H9 (cell line): ENCODE measurements at places on chromosomes 5 and 9. TPM values are rescaled to one million over a fixed set of nuclear protein-coding genes. Genes with fewer than 3 reads are reported as not detected.

GRCh38 chr5:2460098-2460497 is 291.4 kb downstream of the IRX2 start:
- no peaks in the 10 kb centered on the region for H3K4me1 ChIP-seq
- DNase-seq = no peak
- H3K36me3 ChIP-seq = no peaks in the 10 kb centered on the region
- H3K27me3 ChIP-seq = no peaks in the 10 kb centered on the region

- no peak overlapping the region for H3K4me3 ChIP-seq
- no peaks in the 10 kb centered on the region for H3K27me3 ChIP-seq
These were observed 151.3 kb downstream of the GAS1 start for GRCh38 chr9:86795823-86796553.

- H3K4me3 ChIP-seq = no peak overlapping the region
- H3K4me1 ChIP-seq = no peaks in the 10 kb centered on the region
- DNase-seq = no peak
- no peak overlapping the region for H3K27ac ChIP-seq
- peaks cover 10% of the 10 kb centered on the region for H3K36me3 ChIP-seq
These were observed 44.2 kb downstream of the PKD2L2 start for GRCh38 chr5:137933491-137933911.

DNA sequence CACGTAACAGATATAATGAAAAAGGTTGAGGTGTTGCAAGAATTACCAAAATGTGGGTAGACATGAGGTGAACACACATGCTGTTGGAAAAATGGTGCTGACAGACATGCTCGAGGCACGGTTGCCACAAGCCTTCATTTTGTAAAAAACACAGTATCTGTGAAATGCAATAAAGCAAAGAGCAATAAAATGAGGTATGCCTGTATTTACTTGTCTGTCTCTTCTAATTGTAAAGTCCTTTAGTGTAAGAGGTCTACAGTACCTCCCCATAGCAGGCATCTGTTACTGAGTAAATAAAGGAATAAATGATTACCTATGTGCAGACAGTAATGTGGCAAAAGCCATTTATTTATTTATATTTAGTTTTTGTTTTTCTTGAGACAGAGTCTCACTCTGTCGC is 3.0 kb upstream of the CAST start:
- DNase-seq = no peak
- peaks cover 11% of the 10 kb centered on the region; the same call in 1 of the 2 replicates for H3K27me3 ChIP-seq
- no peak overlapping the region for H3K4me3 ChIP-seq

DMRT3 gene
- total RNA-seq = not detected in 2 replicates

DNA sequence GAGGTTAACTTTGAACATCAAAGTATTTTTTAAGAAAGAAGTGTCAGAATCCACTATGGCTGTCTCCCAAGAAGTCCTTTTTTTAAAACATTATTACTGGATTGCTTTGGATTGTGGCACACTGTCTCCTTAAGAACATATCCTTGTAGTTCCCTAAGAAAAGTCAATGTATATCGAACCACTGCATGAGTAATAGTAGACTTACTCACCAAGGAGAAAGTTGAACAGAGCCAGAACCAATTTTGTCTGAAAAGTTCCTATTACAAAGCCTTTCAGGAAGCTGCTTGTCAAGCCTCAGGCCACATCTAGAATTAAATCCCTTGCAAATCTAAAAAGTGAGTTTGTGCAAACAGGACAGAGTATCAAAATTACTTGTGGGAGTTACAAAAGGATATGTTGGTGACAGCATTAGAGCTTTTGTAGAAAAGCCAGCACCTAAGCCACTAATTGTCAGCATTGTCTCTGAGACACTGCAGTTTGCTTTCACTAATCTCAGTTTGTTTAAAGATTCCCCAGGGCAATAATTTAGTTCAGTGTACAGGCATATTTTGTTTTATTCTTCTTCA is 195.4 kb downstream of the MPDZ start:
- H3K4me1 ChIP-seq = no peaks in the 10 kb centered on the region
- no peaks in the 10 kb centered on the region for H3K36me3 ChIP-seq
- H3K27me3 ChIP-seq = no peaks in the 10 kb centered on the region
- H3K27ac ChIP-seq = no peak overlapping the region
- no peak for DNase-seq
- H3K4me3 ChIP-seq = no peak overlapping the region

DNA sequence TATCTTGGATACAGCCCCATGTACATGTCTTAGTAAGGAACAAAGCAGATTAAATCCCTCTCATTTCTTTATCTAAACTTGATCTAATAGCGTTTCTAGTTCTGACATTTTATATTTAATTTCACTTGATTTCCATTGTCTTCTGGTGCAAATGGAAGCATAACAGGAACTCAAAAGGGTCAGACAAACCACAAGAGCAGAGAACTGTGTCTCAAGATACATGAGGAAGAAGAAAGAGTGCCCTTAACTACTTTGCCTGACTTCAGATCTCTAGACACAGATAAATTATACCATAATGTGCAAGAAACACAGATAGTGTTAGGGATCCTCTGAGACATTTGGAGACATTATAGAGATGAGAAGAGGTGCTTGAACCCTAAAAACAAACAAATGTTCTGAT is 20.7 kb upstream of the STX17 start:
- H3K27me3 ChIP-seq = no peaks in the 10 kb centered on the region
- H3K27ac ChIP-seq = no peak overlapping the region
- H3K4me3 ChIP-seq = no peak overlapping the region

DNA sequence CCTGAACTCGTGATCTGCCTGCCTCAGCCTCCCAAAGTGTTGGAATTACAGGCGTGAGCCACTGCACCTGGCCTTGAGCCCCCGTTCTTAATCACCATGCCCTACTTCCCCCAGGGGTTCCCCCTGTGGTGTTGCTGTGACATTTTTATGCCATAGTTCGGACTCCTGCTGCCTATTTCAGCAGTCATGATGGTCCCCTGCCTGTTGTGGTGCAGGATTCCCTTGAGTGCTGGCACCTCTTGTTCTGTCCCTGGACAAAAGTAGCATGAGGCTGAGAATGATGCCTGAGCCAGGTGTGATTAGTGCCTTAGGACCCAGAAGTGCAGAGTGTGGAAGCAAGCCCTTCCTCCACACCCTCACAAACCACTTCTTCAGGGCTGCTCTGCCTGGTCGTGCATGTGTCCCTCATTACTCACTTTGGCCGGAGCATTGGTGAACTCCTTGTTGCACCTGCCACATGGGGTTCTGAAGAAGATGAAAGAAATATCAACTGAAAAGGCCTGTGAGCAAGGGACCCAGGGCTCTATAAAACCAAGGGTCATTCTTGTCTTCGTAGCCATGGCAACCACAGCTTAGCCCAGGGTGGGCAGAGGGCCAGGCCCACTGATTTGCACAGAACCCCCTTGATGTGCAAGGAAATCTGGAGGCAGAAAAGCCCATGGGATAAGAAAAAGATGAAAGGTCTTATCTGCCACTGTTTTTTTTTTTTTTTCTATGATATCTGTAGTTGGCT is 228.0 kb downstream of the NTRK2 start:
- peaks cover 2% of the 10 kb centered on the region; the same call in 1 of the 2 replicates for H3K4me1 ChIP-seq
- H3K4me3 ChIP-seq = no peak overlapping the region
- no peaks in the 10 kb centered on the region for H3K27me3 ChIP-seq
- no peak overlapping the region for H3K27ac ChIP-seq
- no peak for DNase-seq
- no peaks in the 10 kb centered on the region for H3K36me3 ChIP-seq

CACFD1 gene
- 20.0 and 20.2 TPM in 2 replicates for total RNA-seq

GRCh38 chr5:88269222-88269771 is 652 bp upstream of the TMEM161B start:
- no peaks in the 10 kb centered on the region for H3K27me3 ChIP-seq
- peaks cover 57% of the 10 kb centered on the region for H3K36me3 ChIP-seq
- H3K4me1 ChIP-seq = no peaks in the 10 kb centered on the region
- H3K27ac ChIP-seq = peak overlapping the region; percentile 29

- no peak overlapping the region for H3K27ac ChIP-seq
- H3K27me3 ChIP-seq = no peaks in the 10 kb centered on the region; the same call in 1 of the 2 replicates
These were observed 220.7 kb upstream of the TMEM161B start for GRCh38 chr5:88489364-88489763.

RICTOR gene
- total RNA-seq = 14.0 and 20.9 TPM in 2 replicates

SMC5 gene
- total RNA-seq = 27.6 and 29.6 TPM in 2 replicates

DNA sequence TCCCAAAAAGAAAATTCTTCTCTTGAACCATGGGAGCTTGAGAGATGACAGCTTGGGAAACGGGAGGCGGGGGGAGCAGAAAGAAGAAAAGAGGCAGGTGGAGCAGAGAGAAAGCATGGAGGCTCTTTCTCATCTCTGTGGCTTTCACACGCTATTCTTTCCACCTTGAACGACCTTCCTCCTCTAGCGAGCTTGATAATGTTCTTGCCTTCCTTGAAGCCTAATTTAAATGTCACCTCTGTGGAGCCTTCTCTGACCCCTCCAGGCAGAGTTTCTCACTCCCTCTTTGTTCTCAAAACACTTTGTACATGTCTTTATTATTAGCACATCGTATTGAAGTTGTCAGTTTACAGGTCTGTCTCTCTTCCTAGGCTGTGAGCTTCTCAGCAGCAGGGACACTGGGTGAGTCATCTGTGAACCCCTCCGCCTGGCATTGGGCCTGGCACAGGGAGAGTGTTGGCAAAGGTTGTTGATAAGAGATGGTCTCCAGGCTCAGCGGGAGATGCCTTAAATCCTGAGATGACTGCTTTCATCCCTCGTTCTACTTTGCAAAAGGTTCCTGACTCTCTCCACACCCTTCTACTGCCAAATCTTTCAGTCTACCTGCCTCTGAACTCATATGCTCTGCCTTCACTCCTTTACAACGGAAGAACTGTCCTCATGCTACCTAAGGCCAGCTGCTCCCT is 14.1 kb upstream of the STRBP start:
- no peak overlapping the region for H3K4me3 ChIP-seq
- H3K4me1 ChIP-seq = no peaks in the 10 kb centered on the region
- DNase-seq = no peak

DNA sequence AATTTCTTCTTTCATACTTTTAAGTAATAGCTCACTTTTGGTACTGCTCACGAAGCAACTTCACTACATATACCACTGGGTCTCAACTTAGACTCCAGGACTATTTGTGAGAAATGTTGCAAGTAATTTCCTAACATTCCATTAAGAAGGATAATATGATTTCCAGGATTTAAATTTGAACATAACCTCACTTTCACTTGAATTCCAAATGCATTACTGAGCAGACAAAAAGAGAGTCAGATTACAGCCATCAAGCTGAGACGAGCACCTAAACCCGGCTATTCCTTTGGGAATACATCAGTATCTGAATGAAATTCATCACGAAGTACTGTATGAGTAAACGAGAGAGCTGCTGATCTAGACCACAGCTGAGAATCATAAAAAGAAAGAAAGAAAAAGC is 47.3 kb downstream of the LIFR start:
- no peak overlapping the region for H3K27ac ChIP-seq
- no peaks in the 10 kb centered on the region; the same call in 1 of the 2 replicates for H3K4me1 ChIP-seq
- no peak overlapping the region for H3K4me3 ChIP-seq
- no peaks in the 10 kb centered on the region for H3K36me3 ChIP-seq

DNA sequence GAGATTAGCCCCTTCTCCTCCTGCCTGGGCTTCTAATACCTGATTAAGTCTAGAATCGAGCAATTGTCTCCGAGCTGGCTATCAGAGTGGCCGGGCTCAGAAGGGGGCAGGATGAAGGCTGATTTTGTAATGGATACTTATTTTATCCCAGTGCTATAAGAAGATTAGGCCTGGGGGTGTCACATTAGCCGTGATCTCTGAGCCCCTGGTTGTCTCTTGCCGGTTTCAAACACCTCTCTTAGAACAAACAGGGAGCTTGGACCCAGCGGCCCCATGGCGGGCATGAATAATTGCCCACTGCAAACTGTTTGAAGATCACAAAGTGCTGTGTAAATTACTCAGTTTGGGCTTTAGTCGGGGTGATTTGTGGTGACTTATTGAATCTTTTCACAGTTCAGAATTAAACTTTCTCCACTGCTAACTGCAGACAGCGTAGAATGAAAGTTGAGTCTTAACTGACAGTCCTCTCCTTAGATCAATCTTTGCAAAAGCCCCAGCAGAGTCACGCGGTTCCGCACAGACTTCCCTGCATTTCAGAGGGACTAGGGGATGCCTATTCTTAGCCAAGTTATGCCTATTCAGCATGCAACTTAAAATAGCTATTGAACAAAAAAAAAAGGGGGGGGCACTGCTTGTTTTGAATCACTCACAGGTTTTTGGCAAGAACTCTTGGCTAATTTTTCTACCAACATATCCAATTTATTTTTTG is 200.6 kb upstream of the IRX1 start:
- peaks cover 4% of the 10 kb centered on the region for H3K36me3 ChIP-seq
- peaks cover 3% of the 10 kb centered on the region; the same call in 1 of the 2 replicates for H3K4me1 ChIP-seq
- DNase-seq = no peak
- no peaks in the 10 kb centered on the region for H3K27me3 ChIP-seq
- no peak overlapping the region for H3K27ac ChIP-seq

- no peaks in the 10 kb centered on the region for H3K36me3 ChIP-seq
- peaks cover 8% of the 10 kb centered on the region; the same call in 1 of the 2 replicates for H3K4me1 ChIP-seq
- DNase-seq = no peak
- no peak overlapping the region for H3K4me3 ChIP-seq
- no peak overlapping the region for H3K27ac ChIP-seq
- no peaks in the 10 kb centered on the region for H3K27me3 ChIP-seq
These were observed 21.6 kb downstream of the TJP2 start for GRCh38 chr9:69195668-69196067.

DNA sequence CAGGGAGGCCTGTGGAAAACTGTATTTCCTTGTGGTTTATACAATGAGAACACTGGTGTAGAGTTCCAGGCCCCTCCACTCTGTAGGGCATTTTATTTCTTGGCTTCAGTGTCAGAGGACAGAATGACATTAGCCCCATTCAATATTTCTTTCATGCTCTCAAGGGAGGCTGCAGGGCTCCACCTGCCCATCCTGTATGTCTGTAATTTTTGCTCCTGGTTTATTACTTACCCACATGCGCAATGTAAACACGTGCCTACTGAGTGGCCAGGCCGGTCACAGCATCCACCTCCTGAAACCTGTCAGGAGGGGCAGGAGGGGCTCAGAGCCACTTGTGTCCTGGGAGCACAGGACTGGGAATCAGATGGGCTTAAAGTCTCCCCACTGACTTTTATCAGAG is 82.4 kb downstream of the GADD45G start:
- H3K27me3 ChIP-seq = no peaks in the 10 kb centered on the region
- no peak overlapping the region for H3K27ac ChIP-seq
- H3K4me3 ChIP-seq = no peak overlapping the region
- no peak for DNase-seq
- no peaks in the 10 kb centered on the region for H3K36me3 ChIP-seq

- no peak overlapping the region for H3K27ac ChIP-seq
- H3K4me3 ChIP-seq = no peak overlapping the region
- DNase-seq = no peak
- H3K36me3 ChIP-seq = peaks cover 3% of the 10 kb centered on the region; the same call in 2 of the 3 replicates
These were observed 116.1 kb upstream of the PITX1 start for GRCh38 chr5:135149956-135150723.

GRCh38 chr5:11182441-11183080 is 421.5 kb upstream of the DAP start:
- H3K4me1 ChIP-seq = no peaks in the 10 kb centered on the region
- H3K27ac ChIP-seq = no peak overlapping the region
- DNase-seq = peak; percentile 35
- no peak overlapping the region for H3K4me3 ChIP-seq
- H3K36me3 ChIP-seq = no peaks in the 10 kb centered on the region

IL31RA gene
- 0.11 TPM in 1 of 2 replicates, not detected in the other for total RNA-seq

- H3K4me1 ChIP-seq = no peaks in the 10 kb centered on the region
- no peak overlapping the region for H3K27ac ChIP-seq
- no peak overlapping the region for H3K4me3 ChIP-seq
These were observed 254.7 kb upstream of the SLC30A5 start for GRCh38 chr5:68839019-68839552.
